Stimulated activated CD4-positive, alpha-beta T cell treated with anti-CD3 and anti-CD28 coated beads, Interleukin-1b, Interleukin-23, amount 100 ng/mL, for 1 hour (primary cell): ENCODE measurements at places on chromosomes 3 and 15.

DNA sequence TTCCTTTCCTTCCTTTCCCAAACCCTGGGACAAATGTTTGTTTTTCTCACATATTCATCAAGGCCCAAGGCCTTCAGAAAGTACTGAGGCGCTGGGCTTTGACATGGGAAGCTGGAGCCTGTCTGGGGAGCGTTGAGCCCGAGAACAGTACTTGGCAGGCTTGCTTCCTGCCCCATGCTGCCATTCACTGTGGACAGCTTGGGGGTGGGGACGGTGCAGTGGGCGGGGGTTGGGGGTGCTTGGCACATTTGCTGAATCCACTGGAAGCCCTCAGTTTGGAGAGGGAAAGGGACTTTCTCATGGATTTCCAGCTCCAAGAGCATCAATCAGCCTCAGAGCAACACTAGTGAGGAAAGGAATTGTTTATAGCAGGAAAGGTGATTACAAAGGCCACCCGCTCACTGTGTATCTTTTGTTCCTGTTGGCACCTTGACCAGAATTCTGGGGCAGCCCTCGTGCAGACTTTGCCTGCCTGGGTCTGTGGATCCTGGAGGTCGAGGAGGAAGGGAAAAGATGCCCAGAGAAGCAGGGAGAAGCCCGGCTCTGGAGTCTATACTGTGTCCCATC is 199.8 kb upstream of the RGMA start:
- DNase-seq = no peak

- no peak for DNase-seq
These were observed 104.1 kb downstream of the LIPC start for GRCh38 chr15:58535894-58536293.

DNA sequence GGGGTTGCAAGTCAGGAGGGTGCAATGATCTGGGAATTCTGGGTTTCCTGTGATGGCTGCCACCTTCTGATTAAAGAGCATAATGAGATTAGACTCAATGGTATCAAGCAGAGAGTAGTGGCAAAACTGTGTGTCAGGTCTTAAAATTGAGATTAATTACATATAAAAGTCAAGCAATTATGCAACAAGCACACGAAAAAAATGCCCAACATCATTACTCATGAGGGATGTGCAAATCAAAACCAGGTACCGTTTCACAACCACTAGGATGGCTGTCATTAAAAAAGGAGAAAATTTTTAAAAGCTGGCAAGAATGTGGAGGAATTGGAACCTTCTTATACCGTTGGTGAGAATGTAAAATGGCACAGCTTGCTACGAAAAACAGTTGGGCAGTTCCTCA is 205.0 kb downstream of the OSBPL10 start:
- DNase-seq = no peak

- no peak for DNase-seq
These were observed 74.8 kb downstream of the GABRG3 start for GRCh38 chr15:27045796-27046195.

- DNase-seq = no peak
These were observed 671.2 kb downstream of the SI start for GRCh38 chr3:164407111-164407510.

DNA sequence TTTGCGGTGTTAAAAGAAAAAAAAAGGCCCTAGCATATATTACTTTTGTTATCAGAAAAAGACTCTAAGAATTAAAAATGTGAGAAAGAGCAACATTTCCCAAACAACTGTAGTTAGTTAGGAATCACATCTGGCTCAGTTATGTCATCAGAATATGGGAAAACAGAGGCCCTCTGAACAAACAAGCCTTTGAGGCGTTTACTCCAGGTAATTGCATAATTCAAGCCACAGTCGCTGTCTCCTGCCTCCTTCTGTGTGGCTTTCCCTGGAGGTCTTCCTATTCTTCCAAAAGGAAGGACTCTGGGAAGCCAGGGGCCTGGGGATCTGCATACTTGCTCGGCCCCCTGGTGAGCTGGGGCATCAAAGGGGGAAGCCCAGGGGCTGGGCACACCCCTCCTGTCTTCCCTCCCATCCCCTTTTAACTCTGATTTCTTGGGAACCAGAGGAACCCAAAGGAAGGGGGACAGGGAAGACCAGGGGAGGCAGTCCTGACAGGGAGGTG is 3.7 kb upstream of the FAM107A start:
- DNase-seq = no peak

DNA sequence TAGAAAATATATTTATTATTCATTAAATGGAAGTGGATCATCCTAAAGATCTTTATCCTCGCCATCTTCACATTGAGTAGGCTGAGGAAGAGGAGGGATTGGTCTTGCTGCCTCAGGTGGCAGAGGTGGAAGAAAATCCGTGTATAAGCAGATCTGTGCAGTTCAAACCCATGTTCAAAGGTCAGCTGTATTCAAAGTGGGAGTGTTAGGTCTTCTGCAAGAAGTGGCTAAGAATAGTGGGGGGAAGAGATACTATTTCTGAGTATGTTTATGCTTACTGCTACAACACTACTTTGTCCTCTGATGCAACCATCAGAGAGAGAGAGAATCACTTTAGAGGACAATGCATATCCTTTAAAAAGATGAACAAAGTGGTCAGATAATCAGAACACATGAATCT is 39.5 kb downstream of the YEATS2 start:
- DNase-seq = no peak
